ENCODE measurements at places on chromosomes 11 and 22.

- DNase-seq = no peak
Measured at GRCh38 chr11:15119826-15120225, 5.1 kb downstream of the INSC start.

DNA sequence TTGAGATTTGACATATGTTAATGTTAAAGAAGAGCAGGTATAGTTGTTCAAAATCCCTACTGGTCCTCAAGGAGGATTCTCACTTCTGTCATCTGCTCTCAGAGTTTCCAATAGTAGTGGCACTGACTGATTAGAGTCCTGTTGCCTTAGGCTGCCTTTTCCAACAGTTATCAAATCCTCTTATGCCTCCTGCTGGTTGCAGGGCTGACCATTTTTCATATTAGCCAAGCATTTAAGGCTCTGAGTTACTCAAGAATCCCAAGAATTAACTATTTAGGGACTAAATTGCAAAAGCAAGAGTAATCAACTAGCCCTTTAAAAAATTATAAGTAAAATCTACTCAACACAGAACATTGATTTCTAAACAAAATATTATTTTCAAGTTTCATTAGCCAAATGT is 212.0 kb upstream of the CHORDC1 start:
- no peak for DNase-seq

GRCh38 chr11:114892381-114893197 is 214.3 kb downstream of the NXPE2 start:
- no peak for DNase-seq

- no peak for DNase-seq
Measured at GRCh38 chr11:64516226-64516625, 74.8 kb upstream of the SLC22A12 start.

- no peak for DNase-seq
Measured at GRCh38 chr11:114277637-114278341, 18.4 kb upstream of the NNMT start.

DNA sequence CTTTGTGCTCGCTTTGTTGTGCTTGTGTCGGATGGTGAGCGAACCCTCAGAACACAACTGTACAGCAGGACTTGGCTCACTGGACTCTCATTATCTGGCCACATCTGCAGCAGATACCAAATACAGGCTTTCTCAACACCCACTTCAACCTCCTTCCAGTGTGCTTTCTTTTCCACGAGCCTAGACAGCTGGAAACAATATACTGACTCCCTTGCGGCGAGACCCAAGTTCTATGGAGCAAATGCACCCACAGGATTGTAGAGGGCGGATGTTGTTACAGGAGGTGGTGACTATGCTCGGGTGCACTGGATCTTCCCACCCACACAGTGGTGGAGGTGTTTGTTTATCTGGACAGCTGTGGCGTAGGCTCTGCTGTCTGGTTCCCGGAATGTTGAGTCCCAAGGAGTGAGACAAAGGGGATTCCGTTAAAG is 204.3 kb downstream of the TENM4 start:
- DNase-seq = peak; percentile 85

DNA sequence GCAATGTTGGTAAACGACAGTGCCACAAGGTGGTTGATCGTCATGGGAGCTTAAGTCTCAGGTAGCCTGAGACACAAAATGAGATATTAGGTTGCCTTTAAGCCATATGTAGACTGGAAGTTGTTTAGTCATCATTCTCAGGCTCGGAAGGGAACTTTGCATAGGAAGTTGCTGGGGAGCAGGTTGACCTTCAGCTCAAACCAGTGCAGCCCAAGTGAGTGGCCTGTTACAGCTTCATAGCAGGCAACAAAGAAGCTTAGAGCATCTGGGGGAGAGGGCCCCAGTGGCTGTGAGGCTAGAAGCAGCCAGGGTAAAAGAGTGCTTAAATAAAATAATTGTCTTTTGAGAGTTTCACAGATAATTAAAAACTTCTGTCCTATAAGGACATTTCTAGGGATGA is 404.0 kb downstream of the GUCY1A2 start:
- DNase-seq = no peak

- DNase-seq = no peak
Measured at GRCh38 chr22:42379966-42380537, 52.2 kb downstream of the NFAM1 start.

DNA sequence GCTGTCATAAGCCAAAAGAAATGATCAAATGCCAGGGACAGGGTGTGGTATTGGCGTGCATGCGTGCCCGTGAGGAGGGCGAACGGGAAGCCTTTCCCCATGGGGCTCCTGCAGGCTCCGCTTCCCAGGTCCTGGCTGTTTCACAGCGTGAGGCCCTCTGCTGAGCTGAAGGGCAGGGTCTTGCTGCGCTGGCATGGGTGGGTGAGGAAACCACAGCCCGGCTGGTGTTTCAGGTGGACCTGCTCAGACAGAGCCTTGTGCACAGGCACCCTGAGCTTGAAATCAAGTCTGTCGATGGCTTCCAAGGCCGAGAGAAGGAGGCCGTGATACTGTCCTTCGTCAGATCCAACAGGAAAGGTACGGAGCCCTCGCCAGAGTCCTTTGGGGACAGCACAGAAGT is 31.4 kb downstream of the IGHMBP2 start:
- DNase-seq = no peak

GRCh38 chr22:40178417-40179409 is 988 bp downstream of the TNRC6B start:
- peak; percentile 16 for DNase-seq

GRCh38 chr11:22479971-22480720 is 142.0 kb downstream of the SLC17A6 start:
- no peak for DNase-seq

GRCh38 chr22:29954203-29954855 is 71.4 kb downstream of the MTMR3 start:
- DNase-seq = no peak

- DNase-seq = no peak
Measured at GRCh38 chr22:30903876-30904460, 64.6 kb downstream of the MORC2 start.

DNA sequence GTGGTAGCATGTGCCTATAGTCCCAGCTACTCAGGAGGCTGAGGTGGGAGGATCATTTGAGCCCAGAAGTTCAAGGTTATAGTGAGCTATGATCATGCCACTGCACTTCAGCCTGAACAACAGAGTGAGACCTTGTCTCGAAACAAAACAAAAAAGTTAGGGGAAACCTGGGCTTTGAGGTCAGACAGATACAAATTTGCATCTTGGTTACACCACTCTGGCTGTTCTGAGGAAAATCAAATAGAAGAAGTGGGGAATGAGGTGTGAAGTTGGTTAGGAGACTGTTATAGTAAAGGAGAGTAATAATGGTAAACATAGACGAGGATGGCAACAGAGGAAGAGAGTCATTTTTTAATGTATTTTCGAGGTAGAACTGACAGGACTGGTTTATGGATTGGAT is 62.6 kb downstream of the PPME1 start:
- no peak for DNase-seq

DNA sequence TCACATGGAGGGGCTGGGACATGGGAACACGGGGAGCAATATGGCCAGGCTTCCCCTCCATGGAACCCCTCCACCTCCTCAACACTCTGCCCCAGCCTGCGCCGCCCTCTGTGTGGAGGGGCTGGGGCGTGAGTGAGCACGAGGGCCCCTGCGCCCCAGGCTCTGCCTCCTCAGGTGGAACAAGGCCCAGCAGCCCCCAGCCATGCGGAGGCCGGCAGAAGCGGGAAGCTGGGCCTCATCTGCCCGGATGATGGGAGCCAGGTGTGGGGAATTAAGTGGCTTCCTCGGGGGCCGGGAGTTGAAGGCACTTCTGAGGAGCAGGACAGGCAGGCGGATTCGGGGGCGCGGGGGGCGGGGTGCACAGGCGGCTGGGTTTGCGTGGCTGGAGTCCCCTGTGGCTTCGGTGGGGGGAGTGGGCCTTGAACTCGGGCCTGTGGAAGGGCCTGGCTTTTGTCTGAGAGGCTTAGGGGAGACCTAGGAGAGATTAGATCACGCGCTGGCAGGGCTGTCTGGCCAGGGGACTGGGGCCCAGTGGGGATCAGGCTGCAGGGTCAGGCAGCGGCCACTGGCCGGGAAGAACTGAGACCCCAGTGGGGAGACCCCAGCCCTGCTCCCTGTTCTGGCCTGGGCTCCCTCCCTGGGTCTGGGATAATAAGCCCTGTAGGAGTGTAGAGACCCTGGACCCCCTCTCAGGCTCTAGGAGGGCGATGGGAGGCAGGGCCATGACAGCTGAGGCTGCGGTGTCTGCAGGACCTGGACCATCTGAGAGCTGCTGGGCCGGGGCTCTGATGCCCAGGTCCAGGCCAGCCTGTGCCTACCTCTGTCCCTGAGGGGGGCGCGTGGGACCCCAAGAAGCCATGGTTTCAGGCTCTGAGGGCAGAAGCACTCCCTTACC is 13.3 kb downstream of the PRR33 start:
- no peak for DNase-seq

DNA sequence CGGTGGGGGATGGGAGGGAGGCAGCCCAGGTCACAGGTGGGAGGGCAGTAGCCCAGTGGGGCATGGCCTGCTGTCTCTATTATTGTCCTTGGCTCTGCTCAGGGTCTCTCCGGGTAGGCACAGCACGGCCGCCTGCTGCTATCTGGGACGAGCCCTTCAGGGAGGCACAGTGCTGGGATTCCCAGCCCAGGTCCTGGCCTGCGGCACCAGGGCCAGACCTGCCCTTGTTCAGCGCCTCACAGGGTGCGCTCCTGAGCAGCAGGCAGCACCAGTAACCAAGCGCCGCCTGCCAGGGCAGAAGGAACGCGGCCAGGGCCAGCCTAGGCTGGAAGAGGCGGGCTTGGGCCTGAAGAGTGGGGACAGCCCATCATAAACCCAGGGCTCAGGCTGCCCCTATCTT is 151.0 kb downstream of the MPPED1 start:
- DNase-seq = no peak

- no peak for DNase-seq
Measured at GRCh38 chr22:30297276-30297990, 8.1 kb upstream of the CASTOR1 start.

DNA sequence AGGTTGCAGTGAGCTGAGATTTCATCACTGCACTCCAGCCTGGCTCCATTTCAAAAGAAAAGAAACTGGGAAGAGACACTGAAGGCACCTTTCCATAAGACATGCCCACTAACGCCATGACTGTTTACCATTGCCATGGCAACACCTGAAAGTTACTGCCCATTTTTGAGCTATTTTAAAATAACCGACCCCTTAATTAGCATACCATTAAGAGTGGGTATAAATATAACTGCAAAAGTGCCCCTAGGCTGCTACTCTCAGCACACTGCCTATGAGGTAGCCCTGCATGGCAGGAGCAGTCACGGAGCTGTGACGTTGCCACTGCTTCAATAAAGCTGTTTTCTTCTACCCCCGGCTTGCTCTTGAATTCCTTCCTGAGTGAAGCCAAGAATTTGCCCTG is 9.9 kb upstream of the RNASEH2C start:
- DNase-seq = no peak

- no peak for DNase-seq
Measured at GRCh38 chr11:57313788-57314135, 11.0 kb downstream of the TNKS1BP1 start.

DNA sequence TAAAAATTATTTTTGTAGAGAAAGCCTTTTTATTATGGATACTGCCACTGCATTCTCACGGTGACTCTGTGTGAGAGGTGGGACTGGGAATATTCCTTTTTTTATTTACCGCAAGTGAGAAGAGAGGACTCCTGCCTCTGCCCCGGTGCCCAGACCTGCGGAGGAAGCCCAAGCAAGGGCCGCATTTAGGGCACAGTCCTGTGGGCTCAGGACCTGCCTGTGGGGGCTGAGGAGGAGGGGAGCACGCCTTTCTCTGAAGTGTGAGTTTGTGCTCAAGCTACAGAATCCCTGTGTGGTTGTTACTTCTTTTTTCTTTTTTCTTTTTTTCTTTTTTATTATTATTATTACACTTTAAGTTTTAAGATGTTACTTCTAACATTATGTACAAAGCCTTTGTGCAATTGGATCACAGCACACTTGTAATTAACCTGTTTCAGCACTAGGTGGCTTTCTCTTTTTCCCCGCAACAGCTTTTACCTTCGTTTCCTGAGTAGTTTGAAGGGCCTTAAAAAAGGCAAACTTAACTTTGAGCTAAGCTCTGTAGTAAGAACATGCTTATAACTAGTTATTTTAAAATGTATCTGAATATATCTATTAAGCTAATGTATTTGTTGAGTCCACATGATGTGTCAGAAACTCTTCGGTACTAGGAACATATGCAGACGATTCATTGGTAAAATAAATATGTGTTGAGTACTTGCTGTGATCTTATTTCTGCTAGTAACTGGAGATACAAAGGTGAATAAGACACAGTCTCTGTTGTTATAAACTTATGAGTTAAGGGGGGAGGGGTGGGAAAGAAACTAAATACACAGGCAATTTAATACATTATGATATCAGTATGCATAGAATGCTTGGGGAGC is 18.3 kb downstream of the AMOTL1 start:
- no peak for DNase-seq

GRCh38 chr22:47565607-47566006 is 803.2 kb downstream of the TBC1D22A start:
- DNase-seq = no peak

GRCh38 chr11:21640491-21640890 is 552.4 kb upstream of the ANO5 start:
- no peak for DNase-seq

DNA sequence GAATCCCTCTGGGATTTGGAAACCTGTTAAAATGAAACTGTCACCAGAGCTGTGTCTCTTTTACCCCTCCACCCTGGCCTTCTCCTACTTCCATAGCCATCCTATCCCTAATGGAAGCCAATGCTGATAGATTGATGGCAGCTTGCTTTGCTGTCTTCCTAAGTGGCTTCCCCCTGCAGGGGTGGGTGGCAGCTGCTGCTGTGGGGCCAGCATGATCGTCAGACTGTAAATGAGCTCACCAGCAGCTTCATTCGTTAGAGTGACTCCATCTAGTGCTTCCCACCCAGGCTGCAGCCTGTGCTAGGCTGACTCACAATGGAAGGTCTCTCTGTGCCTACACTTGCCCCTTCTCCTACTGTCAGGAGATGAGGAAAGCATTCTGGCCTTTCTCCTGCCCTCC is 311.0 kb downstream of the BUD13 start:
- no peak for DNase-seq

GRCh38 chr11:26276798-26277424 is 55.0 kb upstream of the ANO3 start:
- peak; percentile 40 for DNase-seq

DNA sequence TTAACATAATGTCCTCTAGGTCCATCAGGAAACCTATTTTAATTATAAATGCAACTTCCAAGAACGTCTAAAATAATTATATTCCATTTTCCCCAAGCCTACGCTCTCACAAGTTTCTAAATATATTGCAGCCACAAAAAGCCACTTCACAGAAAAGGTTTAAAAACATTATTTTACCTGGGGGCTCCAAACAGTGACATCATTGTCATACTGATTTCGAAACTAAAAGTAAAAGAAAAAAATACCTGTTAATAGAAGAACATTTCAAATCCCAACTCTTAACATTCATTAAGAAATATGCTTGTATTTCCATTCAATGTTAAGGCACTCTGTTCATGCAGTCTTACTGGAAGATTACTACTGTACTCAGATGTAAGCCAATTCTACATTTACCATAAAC is 1.4 kb downstream of the PSMA1 start:
- no peak for DNase-seq
